ENCODE measurements at places on chromosomes 11 and 22. TPM values are rescaled to one million over a fixed set of nuclear protein-coding genes. Genes with fewer than 3 reads are reported as not detected.

Gene PTPN5
- total RNA-seq: not detected

Gene EXPH5
- total RNA-seq: 10.8 TPM

Gene TUB
- 14.5 TPM for total RNA-seq

Gene RIC3
- total RNA-seq: 1.6 TPM

Gene OR52B4
- not detected for total RNA-seq

Gene BRSK2
- under 0.01 TPM for total RNA-seq

Gene OR8A1
- not detected for total RNA-seq

Gene GPR83
- total RNA-seq: not detected
